Fibroblast of lung (primary cell): ENCODE measurements at places on chromosomes 1 and 21. TPM values are rescaled to one million over a fixed set of nuclear protein-coding genes. Genes with fewer than 3 reads are reported as not detected.

Gene ATAD3B
- 14.4 and 15.0 TPM in 2 replicates for total RNA-seq

Gene OVAAL
- not detected in 2 replicates for total RNA-seq

Gene MDM4
- total RNA-seq: 29.5 and 41.0 TPM in 2 replicates

Gene MIXL1
- total RNA-seq: not detected in 2 replicates

Gene CLIC6
- total RNA-seq: 1.8 and 5.3 TPM in 2 replicates

Gene TENT5C
- 6.2 and 8.1 TPM in 2 replicates for total RNA-seq

Gene CFHR1
- under 0.01 and 0.50 TPM in 2 replicates for total RNA-seq

Gene SZT2
- total RNA-seq: 17.2 and 26.9 TPM in 2 replicates

Gene ZNF593OS
- not detected in 2 replicates for total RNA-seq

Gene LCE2B
- total RNA-seq: not detected in 2 replicates

Gene TRABD2B
- total RNA-seq: under 0.01 TPM in 2 replicates

Gene TEDDM1
- total RNA-seq: not detected in 2 replicates

Gene ZNF496
- total RNA-seq: 17.7 and 20.0 TPM in 2 replicates

Gene S100A9
- not detected in 2 replicates for total RNA-seq

Gene WNT2B
- total RNA-seq: 1.5 and 3.5 TPM in 2 replicates

Gene CORT
- 0.17 TPM in 1 of 2 replicates, not detected in the other for total RNA-seq

Gene AMPD1
- total RNA-seq: not detected in 2 replicates

Gene AQP10
- not detected in 2 replicates for total RNA-seq

Gene FGGY
- 32.1 and 32.4 TPM in 2 replicates for total RNA-seq

Gene F5
- total RNA-seq: under 0.01 and 0.26 TPM in 2 replicates

Gene SEMA6C
- total RNA-seq: 0.51 and 0.99 TPM in 2 replicates

Gene ERG
- total RNA-seq: under 0.01 and 0.26 TPM in 2 replicates

Gene LMX1A
- not detected in 2 replicates for total RNA-seq

Gene CELA2B
- total RNA-seq: not detected in 2 replicates

Gene VWA1
- total RNA-seq: 2.6 and 3.1 TPM in 2 replicates

Gene ROR1
- total RNA-seq: 10.8 and 16.5 TPM in 2 replicates

Gene BSND
- total RNA-seq: not detected in 2 replicates

Gene PHLDA3
- 138 and 141 TPM in 2 replicates for total RNA-seq

Gene ITGB2
- total RNA-seq: not detected in 2 replicates

Gene TMEM81
- 1.8 and 2.3 TPM in 2 replicates for total RNA-seq

Gene SPRR2G
- not detected in 2 replicates for total RNA-seq

Gene SMG7
- total RNA-seq: 16.2 and 23.1 TPM in 2 replicates

Gene MYBPH
- 0.17 and 0.26 TPM in 2 replicates for total RNA-seq

Gene WNT9A
- total RNA-seq: 1.0 and 5.3 TPM in 2 replicates

Gene TAL1
- total RNA-seq: under 0.01 TPM in 1 of 2 replicates, not detected in the other

Gene CAMTA1
- total RNA-seq: 45.5 and 47.6 TPM in 2 replicates

Gene EPHA10
- under 0.01 TPM in 2 replicates for total RNA-seq

Gene SUSD4
- total RNA-seq: under 0.01 TPM in 1 of 2 replicates, not detected in the other

Gene KCNE2
- total RNA-seq: 0.17 TPM in 1 of 2 replicates, not detected in the other

Gene FMO4
- total RNA-seq: 4.6 and 7.3 TPM in 2 replicates

Gene OR2T29
- not detected in 2 replicates for total RNA-seq

Gene JTB
- 98.9 and 131 TPM in 2 replicates for total RNA-seq

Gene UBL4B
- under 0.01 TPM in 1 of 2 replicates, not detected in the other for total RNA-seq

Gene KRTAP13-3
- not detected in 2 replicates for total RNA-seq

Gene IL24
- total RNA-seq: 0.17 TPM in 1 of 2 replicates, not detected in the other

Gene CD48
- under 0.01 TPM in 1 of 2 replicates, not detected in the other for total RNA-seq

Gene GUCA2B
- total RNA-seq: not detected in 2 replicates

Gene AMY1B
- total RNA-seq: not detected in 2 replicates

Gene OR2G6
- total RNA-seq: not detected in 2 replicates

Gene BARHL2
- total RNA-seq: not detected in 2 replicates

Gene MYCL
- under 0.01 and 0.26 TPM in 2 replicates for total RNA-seq
